GM12878 (cell line): ENCODE measurements at places on chromosomes 16 and 17. TPM values are rescaled to one million over a fixed set of nuclear protein-coding genes. Genes with fewer than 3 reads are reported as not detected.

NPIPB6 gene
- 0.44 and 1.2 TPM in 2 replicates for total RNA-seq

MAP2K6 gene
- total RNA-seq: 23.5 and 24.6 TPM in 2 replicates

MARCHF10 gene
- total RNA-seq: not detected in 2 replicates

CES5A gene
- total RNA-seq: not detected in 2 replicates

PIPOX gene
- total RNA-seq: 1.1 and 1.7 TPM in 2 replicates

AKAP10 gene
- total RNA-seq: 16.7 and 19.3 TPM in 2 replicates

NTN1 gene
- 0.49 and 0.80 TPM in 2 replicates for total RNA-seq

DNA sequence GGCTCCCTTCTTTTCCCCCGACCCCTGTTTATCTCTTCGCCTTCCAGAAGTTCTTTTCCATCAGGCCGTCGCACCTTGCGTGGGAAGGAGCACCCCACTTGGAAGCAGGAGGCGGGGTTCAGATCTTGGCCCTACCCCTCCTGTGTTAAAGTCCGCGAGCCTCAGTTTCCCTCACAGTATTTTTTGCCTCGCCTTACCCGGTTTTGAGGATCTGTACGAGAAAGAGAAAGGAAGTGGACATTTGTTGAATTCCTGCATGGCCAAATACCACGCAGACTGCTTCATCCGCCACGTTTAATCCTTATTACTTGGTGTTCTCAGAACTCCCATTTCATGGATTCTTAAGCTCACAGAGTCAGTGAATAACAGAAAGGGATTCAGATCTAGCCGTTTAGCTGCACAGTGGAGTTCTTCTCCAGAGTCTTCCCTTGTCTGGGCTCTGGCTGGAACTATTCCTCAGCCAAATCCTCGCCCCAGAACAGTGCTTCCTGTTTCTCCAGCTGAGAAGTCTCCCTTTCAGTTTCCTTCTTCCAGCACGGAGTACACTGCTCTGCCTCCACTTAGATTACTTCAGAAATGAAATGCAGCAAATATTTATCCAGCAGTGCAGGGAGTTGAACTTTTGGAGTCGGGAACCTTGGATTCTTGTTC is 590 bp downstream of the TMEM219 start:
- DNase-seq: no peak

- no peak for DNase-seq
Measured at GRCh38 chr17:71667661-71668060, 453.2 kb upstream of the SOX9 start.

DNA sequence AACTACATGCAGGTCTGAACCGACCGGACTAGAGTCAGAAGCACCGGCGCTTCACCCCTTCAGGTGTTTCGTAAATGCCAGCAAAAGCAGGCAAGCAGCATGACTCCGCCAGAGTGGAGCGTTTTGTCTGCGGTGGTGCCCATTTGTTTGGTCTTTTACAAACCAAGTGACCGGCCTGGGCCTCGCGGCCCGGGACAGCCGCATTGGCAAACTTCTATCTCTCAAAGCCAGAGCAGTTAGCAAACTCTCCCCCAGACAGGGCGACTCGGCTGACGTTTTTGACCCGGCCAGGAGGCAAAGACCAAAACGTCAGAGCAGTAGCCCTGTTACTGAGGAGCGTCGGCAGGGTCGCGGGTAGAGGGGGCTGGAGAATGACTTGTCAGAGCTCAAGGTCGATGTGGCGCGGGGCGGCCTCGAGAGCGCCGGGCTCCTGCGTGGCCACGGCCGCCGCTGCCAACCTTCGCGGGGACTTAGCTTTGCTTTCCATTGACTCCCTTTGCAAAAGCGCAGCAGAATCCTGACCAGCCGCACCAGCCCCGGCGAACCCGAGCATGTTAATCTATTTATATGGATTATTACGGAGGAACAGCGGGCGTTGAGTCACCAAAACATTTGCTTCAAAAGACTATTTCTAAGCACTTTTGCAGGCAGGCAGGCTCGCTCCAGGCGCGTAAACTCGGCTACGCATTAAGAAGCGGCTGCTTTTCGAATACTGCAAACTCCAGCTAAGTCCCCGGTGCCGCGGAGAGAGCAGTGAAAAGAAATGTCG is 763 bp upstream of the SOX9 start:
- DNase-seq: no peak

DNA sequence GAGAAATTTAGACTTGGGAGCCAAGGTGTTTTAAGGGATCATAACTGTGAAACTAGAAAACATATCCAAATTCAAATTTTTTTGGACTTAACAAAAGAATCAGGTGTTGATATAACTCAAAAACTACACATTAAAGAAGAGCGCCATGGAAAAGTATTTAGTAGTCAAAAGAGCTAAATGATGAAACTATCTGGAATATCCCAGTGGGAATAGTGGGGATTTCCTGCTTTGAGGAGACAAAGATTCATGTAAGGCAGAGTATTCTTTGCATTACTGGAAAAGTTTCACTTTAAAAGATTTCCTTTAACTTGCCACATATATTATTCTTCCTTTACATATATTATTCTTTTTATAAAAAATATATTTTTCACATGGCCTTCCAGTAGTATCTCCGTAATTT is 40.3 kb upstream of the VPS4A start:
- DNase-seq: no peak

DNA sequence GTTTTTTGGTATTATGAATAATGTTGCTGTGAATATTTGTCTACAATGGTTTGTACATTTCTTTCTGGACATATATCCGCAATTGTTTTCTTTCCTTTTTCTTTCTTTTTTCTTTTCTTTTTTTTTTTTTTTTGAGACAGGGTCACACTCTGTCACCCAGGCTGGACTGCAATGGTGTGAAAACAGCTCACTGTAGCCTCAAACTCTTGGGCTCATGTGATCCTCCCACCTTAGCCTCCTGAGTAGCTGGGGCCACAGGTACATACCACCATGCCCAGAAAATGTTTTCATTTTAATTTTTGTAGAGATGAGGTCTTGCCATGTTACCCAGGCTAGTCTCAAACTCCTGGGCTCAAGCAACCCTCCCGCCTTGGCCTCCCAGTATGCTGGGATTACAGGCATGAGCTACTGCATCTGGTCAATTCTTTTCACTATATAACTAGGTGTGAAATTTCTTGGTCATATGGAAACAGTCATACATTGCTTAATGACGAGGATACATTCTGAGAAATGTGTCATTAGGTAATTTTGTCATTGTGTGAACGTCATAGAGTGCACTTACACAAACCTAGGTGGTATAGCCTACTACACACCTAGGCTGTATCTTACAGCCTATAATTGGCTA is 15.2 kb downstream of the IL21R start:
- no peak for DNase-seq

GRCh38 chr17:44065668-44066203 is 735 bp downstream of the LSM12 start:
- DNase-seq: no peak

DNA sequence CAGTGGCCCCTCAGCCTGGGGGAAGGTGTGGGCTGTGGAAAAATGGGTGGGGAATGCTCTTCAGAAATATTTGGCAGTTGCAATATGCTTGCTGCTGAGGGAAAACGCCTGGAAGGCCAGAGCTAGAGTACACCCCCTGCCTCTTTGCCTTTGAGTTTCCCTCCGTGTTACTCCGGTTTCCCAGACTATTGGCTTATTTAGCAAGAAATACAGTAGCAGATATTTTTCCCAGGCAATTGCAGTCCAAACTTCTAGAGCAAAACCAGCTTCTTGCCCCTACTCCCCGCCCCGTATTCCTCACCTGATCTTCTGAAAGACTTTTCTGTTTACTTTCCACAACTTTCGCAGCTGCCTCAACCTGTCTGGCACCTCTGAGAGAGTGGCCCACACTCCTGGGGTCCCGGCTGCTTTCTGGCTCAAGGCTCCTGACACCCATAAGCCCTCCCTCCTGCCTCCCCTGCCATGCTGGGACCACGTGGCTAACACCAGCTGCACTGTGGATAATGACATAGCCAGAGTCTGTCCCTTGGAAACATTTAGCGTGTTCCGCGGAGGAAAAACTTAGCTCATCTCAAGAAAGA is 45.8 kb upstream of the HELZ start:
- DNase-seq: no peak

DNA sequence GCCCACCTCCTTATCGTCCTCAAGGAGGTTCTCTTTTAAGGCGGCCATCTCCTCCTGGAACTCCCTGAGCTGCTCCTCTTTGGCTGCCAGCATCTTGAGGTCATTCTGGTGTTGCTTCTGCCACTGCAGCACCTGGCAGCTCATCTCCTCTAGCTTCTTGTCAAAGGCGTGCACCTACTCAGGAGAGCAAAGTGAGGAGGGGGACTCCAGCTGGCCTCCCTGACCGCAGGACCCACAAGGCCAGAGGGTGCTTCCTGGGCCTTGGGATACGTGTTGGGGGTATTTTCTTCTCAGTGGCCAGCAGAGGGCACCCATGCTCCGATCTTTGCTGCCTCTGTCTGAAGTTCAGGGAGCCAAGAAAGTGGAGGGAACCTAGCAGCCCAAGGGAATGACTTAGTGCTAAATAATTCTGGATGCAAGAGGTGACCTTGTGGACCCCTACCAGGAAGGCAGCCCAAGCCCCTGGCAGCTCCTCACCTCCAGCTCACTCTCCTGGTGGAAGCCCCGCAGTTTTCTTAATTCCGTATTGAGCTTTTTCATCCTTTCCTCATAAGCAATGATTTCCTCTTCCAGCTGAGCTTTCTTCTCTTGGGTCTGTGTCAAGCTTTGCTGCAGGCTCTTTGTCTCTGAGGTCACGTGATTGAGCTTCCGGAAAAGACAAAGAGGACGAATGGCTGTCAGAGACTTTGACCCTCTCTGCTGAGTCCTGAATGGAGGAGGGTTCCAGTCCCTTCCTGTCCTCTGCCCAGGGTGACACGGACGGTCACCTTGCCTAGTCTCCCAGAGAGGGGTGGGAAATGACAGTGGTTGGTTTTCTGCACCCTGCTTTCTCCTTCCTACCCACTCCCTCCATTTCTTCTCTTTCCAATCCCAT is 31.4 kb downstream of the DHX38 start:
- peak; percentile 26 for DNase-seq

- no peak for DNase-seq
Measured at GRCh38 chr17:61510237-61510636, 58.0 kb downstream of the TBX4 start.

GRCh38 chr16:67718668-67719047 is 458 bp downstream of the GFOD2 start:
- no peak for DNase-seq

- no peak for DNase-seq
Measured at GRCh38 chr17:1498233-1498632, 5.7 kb upstream of the MYO1C start.

DNA sequence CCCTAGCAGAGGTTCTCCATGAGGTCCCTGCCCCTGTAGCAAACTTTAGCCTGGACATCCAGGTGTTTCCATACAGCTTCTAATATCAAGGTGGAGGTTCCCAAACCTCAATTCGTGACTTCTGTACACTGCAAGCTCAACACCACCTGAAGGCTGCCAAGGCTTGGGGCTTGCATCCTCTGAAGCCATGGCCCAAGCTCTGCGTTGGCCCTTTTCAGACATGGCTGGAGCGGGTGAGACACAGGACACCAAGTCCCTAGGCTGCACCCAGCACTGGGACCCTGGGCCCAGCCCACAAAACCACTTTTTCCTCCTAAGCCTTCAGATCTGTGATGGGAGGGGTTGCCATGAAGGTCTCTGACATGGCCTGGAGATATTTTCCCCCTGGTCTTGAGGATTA is 1292.0 kb downstream of the CDH8 start:
- no peak for DNase-seq

DNA sequence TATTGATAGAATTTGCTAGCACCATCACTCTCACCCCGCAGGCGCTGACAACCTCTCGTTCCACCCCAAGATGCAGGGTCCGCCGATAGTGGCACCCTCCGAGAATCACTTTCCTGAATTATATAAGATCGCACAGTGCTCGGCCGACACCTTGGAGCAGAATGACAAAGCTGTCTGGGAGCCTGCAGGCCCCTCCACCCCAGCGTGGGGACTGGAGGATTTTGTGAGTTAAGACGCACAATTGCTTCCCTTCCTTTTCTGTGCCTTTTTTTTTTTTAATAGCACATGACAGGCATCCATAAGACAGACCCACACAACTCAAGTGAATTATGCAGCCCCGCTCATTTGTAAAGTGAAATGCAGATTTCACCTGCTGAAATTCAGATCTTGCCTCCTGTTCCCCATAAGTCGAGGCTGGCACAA is 155.3 kb downstream of the C16orf78 start:
- no peak for DNase-seq

- DNase-seq: no peak
Measured at GRCh38 chr17:56624912-56625311, 31.4 kb downstream of the NOG start.

DNA sequence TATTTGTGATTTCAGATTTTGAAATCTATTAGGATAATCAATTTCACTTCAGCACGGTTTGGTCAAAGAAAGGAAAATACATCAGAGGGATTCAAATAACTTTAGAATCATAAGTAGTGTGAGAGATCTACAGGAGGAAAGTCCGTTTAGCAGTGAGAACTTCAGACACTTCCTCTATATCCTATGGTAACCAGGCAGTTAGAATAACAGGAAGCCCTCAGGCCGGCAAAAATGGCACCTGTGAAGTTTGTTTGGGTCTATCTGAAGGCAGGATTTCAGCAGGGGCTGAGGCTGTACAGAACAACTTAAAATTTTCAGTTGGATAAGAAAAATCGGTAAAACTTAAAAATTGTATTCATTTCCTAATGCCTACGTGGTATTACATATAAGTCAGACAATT is 24.9 kb downstream of the KCNJ16 start:
- no peak for DNase-seq

GRCh38 chr16:920717-921116 is 50.1 kb downstream of the LMF1 start:
- no peak for DNase-seq

GRCh38 chr17:1060991-1061390 is 64.1 kb downstream of the TIMM22 start:
- no peak for DNase-seq

GRCh38 chr16:89051521-89052166 is 42.0 kb upstream of the ACSF3 start:
- DNase-seq: no peak

DNA sequence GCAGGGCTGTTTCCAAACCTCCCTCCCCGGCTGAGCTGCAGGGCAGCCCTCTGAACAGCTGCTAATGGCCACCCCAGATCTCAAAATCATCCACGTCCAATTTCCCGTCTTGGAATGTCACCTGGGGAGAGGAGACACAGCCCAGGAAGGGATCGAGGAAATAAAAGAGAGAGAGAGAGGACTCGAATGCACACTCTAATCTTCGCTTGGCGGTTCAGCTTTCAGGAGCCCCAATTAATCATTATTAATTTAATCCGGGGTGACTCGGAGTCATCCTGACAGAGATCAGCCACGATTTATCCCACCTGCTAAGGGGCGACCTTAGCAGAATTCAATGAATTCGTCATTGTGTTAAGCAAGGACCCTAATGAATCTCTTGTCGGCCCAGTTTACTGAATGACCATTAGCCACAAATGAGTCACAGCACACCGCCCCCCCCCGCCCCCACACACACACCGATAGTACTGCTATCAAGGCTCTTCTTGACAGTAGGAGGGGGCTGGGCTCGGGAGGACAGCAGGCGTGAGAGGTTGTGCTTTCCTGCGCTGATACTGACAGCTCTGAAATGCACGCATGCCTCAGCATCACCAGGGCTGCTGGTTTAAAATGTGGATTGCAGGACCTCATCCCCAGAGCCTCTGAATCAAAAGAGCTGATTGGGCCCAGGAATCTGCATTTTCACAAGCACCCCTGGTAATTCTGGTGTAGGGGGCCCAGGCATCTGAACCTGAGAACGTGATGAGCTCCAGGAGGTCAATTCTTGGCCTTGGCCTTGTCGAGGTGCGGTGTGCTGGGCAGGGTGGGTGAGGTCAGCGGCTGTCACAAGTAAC is 190.0 kb upstream of the CIBAR2 start:
- no peak for DNase-seq
